ENCODE measurements at places on chromosomes 5 and 9. TPM values are rescaled to one million over a fixed set of nuclear protein-coding genes. Genes with fewer than 3 reads are reported as not detected.

The CREBRF gene
- 11.3 TPM for total RNA-seq

The C5orf58 gene
- not detected for total RNA-seq

The PLPPR1 gene
- total RNA-seq, result not detected

The SLC4A9 gene
- 0.73 TPM for total RNA-seq

The PCDHB13 gene
- total RNA-seq, result not detected

- peaks cover 2% of the 10 kb centered on the region for H3K27me3 ChIP-seq
- no peaks in the 10 kb centered on the region for H3K4me1 ChIP-seq
- H3K36me3 ChIP-seq, result no peaks in the 10 kb centered on the region
- H3K4me3 ChIP-seq, result no peak overlapping the region
- DNase-seq, result no peak
These were observed 146.3 kb downstream of the SNCAIP start for GRCh38 chr5:122458278-122458872.

- H3K36me3 ChIP-seq, result peaks cover 52% of the 10 kb centered on the region
- H3K4me1 ChIP-seq, result peaks cover 14% of the 10 kb centered on the region
- H3K4me3 ChIP-seq, result no peak overlapping the region
- H3K27me3 ChIP-seq, result no peaks in the 10 kb centered on the region
- H3K27ac ChIP-seq, result no peak overlapping the region
- DNase-seq, result no peak
These were observed 79.4 kb downstream of the AUH start for GRCh38 chr9:91282292-91282691.

DNA sequence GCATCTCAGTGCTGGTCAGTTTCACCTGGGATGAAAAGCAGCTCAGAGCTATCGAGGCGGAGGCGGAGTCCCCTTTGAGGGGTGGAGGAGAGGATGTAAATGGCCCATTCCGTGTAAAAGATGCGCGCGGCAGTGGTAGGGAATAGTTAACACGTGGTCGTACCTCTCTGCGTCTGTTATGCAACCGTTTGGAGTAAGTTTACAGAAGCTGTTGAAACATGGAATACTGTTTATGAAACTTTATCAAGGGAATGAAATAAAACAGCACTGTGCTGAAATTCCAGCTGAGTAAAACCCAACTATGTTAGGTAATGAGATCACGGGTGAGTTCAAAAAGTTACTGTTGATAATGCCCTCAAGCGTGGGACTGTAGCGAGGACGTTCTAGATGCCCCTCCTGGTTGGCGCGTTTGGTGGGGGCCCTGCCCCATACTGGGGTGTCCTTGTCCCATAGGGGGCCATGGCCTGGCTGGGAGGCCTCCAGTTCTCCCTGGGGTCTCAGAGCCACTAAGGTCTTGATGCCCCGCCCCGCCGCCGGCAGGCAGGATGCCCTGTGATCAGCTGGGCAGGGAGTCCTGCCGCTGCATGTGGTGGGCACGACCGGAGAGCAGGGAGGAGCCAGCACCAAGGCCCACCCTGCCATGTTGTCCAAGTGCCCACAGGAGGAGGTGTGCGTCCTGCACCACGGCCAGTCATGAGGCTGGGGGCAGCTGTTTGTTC is 90.9 kb downstream of the COL5A1 start:
- H3K27ac ChIP-seq, result no peak overlapping the region
- no peak for DNase-seq
- no peaks in the 10 kb centered on the region for H3K4me1 ChIP-seq
- H3K27me3 ChIP-seq, result no peaks in the 10 kb centered on the region
- no peaks in the 10 kb centered on the region for H3K36me3 ChIP-seq

- H3K4me3 ChIP-seq, result no peak overlapping the region
- no peak for DNase-seq
- peaks cover 12% of the 10 kb centered on the region for H3K27me3 ChIP-seq
- no peaks in the 10 kb centered on the region for H3K36me3 ChIP-seq
- no peaks in the 10 kb centered on the region for H3K4me1 ChIP-seq
These were observed 319.3 kb upstream of the RPS23 start for GRCh38 chr5:82597437-82597836.

DNA sequence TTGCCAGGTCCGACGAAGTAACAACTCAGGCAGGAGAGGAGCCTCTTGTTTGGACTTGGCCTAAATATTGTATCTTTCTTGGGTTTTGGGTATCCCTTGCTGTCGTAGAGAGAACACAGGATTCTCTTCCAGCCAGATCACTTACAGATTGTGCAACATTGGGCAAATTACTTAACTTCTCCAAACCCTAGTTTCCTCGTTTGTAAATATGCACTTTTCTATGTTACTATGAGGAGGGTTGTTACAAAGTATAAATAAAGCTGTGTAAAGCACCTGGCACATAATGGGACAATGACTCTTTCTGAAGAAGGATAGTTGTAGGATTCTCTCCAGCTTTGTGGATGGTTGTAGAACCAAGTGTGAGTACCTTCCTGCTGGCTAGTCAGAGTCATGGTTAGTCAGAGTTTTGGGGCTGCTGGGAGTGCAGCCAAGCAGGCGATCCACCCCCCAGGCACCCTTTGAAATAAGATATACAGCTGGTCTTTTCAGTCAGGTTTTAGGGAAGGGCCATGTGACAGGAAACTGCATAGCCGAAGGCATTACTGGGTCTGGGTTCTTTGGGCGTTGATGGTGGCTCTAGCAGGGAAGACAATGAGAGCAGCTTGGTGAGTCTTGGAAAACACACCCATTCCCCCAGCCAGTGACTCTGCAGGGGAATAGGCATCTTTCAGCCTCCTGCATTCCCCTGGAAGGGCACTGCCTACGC is 49.9 kb upstream of the GDNF start:
- no peak overlapping the region for H3K27ac ChIP-seq
- DNase-seq, result no peak

GRCh38 chr5:176596689-176597416 is 13.1 kb downstream of the GPRIN1 start:
- peak overlapping the region; percentile 68 for H3K27ac ChIP-seq
- DNase-seq, result peak; percentile 81
- H3K36me3 ChIP-seq, result no peaks in the 10 kb centered on the region
- H3K4me1 ChIP-seq, result peaks cover 8% of the 10 kb centered on the region
- peaks cover 2% of the 10 kb centered on the region for H3K27me3 ChIP-seq

DNA sequence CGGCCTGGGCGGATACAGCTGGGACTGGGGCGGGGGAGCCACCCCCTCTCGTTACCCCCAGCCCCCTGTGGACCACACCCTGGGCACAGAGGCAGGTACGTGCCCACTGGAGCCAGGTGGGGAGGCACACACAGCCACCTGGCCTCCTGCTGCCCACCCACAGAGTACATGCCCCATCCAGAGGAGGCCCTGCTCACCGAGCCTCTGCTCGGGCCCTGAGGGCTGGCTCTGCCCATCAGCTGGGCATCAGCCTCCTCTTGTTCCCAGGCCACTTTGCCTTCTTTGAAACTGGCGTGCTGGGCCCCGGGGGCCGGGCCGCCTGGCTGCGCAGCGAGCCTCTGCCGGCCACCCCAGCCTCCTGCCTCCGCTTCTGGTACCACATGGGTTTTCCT is 6.3 kb downstream of the MAMDC4 start:
- peaks cover 6% of the 10 kb centered on the region for H3K36me3 ChIP-seq
- no peak for DNase-seq
- no peaks in the 10 kb centered on the region for H3K4me1 ChIP-seq
- H3K4me3 ChIP-seq, result no peak overlapping the region

DNA sequence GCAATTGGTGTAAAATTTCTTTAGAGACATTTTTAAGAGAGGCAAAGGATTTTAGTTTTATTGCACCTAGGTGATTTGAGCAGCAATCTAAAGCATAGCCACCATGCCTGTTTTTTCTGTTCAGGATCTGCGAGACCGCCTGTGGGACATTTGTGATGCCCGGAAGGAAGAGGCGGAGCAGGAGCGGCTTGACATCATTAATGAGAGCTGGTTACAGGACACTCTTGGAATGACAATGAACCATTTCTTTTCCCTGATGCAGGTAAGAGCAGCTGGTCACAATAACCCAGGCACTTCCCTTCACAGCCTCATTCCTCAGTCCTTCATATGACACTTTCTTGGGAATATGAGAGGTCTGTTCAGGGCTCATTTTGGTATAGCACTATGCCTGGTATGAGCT is 103.2 kb upstream of the IL7R start:
- H3K4me3 ChIP-seq, result no peak overlapping the region
- no peak for DNase-seq
- H3K27me3 ChIP-seq, result no peaks in the 10 kb centered on the region
- peaks cover 17% of the 10 kb centered on the region for H3K4me1 ChIP-seq
- no peak overlapping the region for H3K27ac ChIP-seq

DNA sequence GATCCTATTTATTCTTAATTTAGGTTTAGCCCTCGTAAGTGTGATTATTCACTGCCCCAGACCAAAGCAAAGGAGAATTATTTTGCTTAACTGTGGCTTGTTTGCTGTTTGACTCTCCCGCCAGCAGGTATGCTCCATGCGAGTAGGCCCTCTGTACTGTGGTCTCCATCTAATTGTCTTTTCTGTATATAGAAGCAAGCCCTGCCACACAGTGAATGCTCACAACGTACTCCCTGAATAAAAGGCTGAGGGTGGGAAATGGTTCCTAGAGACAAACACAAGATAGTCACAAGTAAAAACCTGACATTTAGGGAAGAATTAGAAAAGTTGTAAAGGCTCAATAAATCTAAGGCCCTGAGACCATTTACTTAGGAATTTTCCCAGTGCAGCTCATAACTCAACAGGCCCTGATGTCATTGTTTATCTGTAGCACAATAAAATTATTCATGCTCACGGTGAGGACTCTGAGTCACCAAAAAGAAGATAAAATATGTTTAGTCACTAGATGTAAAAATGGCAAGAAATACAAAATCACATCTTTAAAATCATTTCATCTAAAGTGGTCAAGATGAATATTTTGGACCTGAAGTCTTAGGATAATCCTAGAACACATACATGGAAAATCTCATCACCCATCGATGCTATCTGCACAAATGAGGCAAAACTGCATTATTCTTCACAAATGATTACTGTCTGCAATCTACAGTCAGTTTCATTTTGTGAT is 473.2 kb downstream of the ENC1 start:
- no peak overlapping the region for H3K4me3 ChIP-seq
- no peak overlapping the region for H3K27ac ChIP-seq
- H3K4me1 ChIP-seq, result no peaks in the 10 kb centered on the region
- H3K27me3 ChIP-seq, result no peaks in the 10 kb centered on the region

DNA sequence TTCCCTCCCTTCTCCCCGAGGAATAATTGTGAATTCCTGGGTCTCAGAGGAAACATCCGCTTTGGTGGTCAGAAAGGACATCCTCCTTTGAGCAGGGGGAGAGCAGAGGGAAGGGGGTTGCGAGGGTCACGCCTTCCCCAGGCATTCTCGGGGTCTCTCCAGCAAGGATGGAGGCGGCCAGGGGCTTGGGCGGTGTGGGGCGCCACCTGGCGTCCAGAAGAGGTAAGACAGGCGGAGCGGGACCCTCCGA is 129.1 kb downstream of the KCNIP1 start:
- no peaks in the 10 kb centered on the region for H3K36me3 ChIP-seq
- no peak overlapping the region for H3K27ac ChIP-seq
- peaks cover 15% of the 10 kb centered on the region for H3K4me1 ChIP-seq
- peaks cover 7% of the 10 kb centered on the region for H3K27me3 ChIP-seq

GRCh38 chr9:133704711-133705181 is 33.4 kb downstream of the SARDH start:
- no peaks in the 10 kb centered on the region for H3K27me3 ChIP-seq
- no peak for DNase-seq
- H3K4me1 ChIP-seq, result peaks cover 54% of the 10 kb centered on the region
- H3K4me3 ChIP-seq, result no peak overlapping the region

- DNase-seq, result no peak
- H3K27ac ChIP-seq, result no peak overlapping the region
- no peak overlapping the region for H3K4me3 ChIP-seq
- H3K4me1 ChIP-seq, result peaks cover 4% of the 10 kb centered on the region
- H3K36me3 ChIP-seq, result no peaks in the 10 kb centered on the region
These were observed 91.2 kb upstream of the CHD1 start for GRCh38 chr5:99019812-99020697.

DNA sequence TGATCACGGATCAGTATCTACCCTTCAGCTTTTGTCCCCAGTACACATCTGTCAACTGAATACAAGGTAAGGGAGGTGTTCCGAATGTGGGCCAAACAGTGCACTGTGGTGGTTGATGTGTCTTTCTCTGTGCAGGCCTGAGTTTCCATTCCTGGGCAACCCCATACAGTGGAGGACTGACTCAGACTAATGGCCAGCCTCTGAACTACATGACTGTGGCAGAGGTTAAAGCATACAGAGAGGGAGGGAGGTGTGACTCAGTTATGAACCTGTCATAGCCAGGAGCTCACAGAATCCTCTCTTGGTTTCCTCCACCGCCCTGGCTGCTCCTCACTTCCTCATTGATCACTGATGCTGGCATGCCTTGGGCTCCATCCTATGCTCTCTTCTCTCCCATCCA is 136.4 kb upstream of the TAS2R1 start:
- H3K4me3 ChIP-seq, result no peak overlapping the region
- DNase-seq, result no peak
- no peaks in the 10 kb centered on the region for H3K27me3 ChIP-seq
- H3K4me1 ChIP-seq, result no peaks in the 10 kb centered on the region
- H3K27ac ChIP-seq, result no peak overlapping the region

DNA sequence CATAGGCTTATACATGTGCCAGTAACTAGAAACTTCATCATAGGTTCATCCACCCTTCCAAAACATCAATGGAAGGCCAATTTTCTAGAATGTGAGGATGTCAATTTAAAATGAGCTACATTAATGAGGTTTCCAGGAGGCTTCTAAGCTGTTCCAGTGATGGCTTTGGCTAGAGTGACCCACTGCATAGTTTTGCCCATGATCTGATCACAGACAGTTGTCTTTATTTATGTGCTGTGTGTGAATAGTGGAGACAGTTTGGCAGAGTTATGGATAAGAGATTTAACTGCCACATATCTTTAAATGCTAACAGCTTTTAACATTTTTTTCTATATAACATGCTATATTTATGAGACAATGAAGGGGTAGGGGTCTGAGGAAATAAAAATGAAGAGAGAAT is 139.0 kb upstream of the ZNF462 start:
- H3K27ac ChIP-seq, result no peak overlapping the region
- no peak for DNase-seq
- H3K4me1 ChIP-seq, result no peaks in the 10 kb centered on the region
- H3K36me3 ChIP-seq, result no peaks in the 10 kb centered on the region

GRCh38 chr9:129671065-129671464 is 5.6 kb downstream of the PRRX2 start:
- H3K4me3 ChIP-seq, result no peak overlapping the region
- peaks cover 8% of the 10 kb centered on the region for H3K27me3 ChIP-seq
- H3K4me1 ChIP-seq, result no peaks in the 10 kb centered on the region
- no peak overlapping the region for H3K27ac ChIP-seq
- DNase-seq, result no peak
- H3K36me3 ChIP-seq, result no peaks in the 10 kb centered on the region

Data from activated CD4-positive, alpha-beta T cell treated with anti-CD3 and anti-CD28 coated beads for 36 hours (primary cell).